ENCODE measurements at places on chromosomes 7 and 10. TPM values are rescaled to one million over a fixed set of nuclear protein-coding genes. Genes with fewer than 3 reads are reported as not detected.

Gene CLRN3
- 16.4 TPM for polyA plus RNA-seq

Gene FAM131B
- 2.1 TPM for polyA plus RNA-seq

Gene TEX36
- polyA plus RNA-seq, result not detected

Gene CCSER2
- 34.9 TPM for polyA plus RNA-seq

Gene PNLIPRP1
- polyA plus RNA-seq, result not detected

Gene EVX1
- polyA plus RNA-seq, result 0.23 TPM

Gene VPS37D
- polyA plus RNA-seq, result 13.9 TPM

Gene GPR22
- 0.30 TPM for polyA plus RNA-seq

Gene RBM48
- polyA plus RNA-seq, result 14.2 TPM

Gene SEMA3A
- polyA plus RNA-seq, result 17.4 TPM

Gene BICC1
- polyA plus RNA-seq, result 95.3 TPM

Gene TMEM225B
- 2.8 TPM for polyA plus RNA-seq

Gene ADARB2
- 1.5 TPM for polyA plus RNA-seq

Gene RBM20
- 4.6 TPM for polyA plus RNA-seq

Gene SMO
- polyA plus RNA-seq, result 109 TPM

Gene OR2A12
- not detected for polyA plus RNA-seq

Gene CPA1
- polyA plus RNA-seq, result 2.5 TPM

Gene SYCE1
- 0.42 TPM for polyA plus RNA-seq

- DNase-seq, result no peak
Observed at GRCh38 chr10:124653311-124653710, 90.9 kb downstream of the FAM53B start.

- no peak for DNase-seq
Observed at GRCh38 chr10:60314069-60314940, 75.4 kb downstream of the ANK3 start.

- no peak for DNase-seq
Observed at GRCh38 chr7:75762350-75762917, 9.6 kb downstream of the CCL26 start.

DNA sequence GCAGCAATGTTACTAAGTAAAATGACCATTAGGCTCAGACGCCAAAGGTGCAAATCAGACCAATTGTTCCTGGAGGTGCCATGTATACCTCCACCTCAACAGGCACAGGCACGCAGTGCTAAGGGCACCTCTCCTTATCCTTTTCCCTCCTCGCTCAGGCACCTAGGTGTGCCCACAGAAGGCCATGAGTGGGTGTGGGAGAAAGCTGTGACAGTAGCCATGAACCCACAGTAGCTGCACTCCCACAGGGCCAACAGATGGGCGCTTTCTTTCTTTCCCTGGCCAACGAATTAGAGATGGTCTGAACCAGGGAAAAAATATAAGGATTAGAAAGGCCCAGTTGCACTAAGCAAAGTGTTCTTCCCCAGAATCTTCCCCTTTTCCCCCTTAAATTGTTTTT lies 15.5 kb upstream of the TNS3 start:
- no peak for DNase-seq

GRCh38 chr7:112788778-112789343 lies 1.3 kb downstream of the TMEM168 start:
- DNase-seq, result no peak

GRCh38 chr7:156906200-156906649 lies 13.2 kb upstream of the LMBR1 start:
- no peak for DNase-seq

DNA sequence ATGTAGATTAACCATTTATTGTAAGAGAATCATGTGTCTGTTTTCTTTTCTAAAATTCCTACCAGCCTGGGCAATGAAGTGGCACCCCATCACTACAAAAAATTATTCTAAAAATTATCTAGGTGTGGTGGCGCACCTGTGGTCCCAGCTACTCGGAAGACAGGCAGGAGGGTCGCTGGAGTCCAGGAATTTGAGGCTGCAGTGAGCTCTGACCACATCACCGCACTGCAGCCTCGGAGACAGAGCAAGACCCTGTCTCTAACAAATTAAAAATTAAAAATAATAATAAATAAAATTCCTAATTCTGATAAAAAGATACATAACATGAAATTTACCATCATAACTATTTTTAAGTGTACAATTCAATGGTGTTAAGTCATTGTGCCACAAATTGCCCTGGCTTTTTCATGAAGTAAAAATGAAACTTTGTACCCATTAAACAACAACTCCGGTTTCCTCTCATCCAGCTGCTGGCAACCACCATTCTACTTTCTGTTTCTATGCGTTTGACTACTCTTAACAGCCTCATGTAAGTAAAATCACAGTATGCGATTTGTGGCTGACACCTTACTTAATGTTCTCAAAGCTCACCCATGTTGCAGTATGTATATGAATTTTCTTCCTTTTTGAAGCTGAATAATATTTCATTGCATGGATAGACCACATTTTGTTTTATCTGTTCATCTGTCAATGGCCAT lies 20.6 kb upstream of the USP6NL start:
- DNase-seq, result no peak

GRCh38 chr10:3671386-3671955 lies 113.5 kb downstream of the KLF6 start:
- no peak for DNase-seq

DNA sequence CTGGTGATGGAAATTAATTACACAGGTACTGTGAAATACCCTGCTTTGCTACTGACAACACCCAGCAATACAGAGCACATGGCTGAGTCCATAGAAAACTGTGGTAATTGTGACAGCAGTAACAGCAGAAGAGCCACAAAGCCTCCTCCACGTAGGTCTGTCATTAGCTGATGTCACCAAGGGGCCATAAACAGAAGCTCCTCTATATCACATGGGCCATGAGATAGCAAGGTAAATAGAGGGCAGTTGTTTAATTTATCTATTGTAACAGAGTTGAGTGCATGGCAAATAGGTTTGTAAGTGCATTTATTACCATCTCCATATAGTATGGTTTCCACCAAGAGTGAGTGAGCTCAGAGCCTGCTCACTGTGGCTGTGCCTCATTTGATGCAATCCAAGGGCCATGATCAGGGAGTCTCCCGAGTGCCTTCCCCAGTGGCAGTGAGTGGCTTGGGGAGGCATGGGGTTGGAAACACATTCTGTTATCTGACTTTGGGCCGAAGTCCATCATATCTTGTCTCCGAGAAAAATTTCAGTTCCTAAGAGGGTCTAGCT lies 281.2 kb downstream of the SKAP2 start:
- DNase-seq, result no peak

DNA sequence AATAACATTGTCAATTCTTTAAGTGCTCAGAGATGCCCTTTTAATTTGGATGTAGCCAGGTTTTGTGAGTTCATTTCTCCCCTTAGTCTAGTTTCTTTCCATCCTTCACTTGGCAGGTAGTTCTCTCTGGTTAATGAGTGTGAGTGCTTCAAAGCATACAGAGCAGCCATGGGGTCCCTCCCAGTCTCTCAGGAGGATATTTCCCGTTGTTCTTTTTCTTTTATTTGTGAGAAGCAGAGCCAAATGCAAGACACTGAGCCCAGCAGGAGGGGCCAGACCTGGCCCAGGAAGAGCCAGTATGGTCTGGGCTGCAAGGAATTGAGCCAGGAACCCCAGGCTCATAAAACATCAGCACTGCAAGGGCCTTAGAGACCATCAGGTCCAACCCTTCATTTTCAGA lies 52.4 kb downstream of the PLCE1 start:
- DNase-seq, result no peak

GRCh38 chr7:30390736-30391636 lies 87.6 kb downstream of the NOD1 start:
- DNase-seq, result no peak

DNA sequence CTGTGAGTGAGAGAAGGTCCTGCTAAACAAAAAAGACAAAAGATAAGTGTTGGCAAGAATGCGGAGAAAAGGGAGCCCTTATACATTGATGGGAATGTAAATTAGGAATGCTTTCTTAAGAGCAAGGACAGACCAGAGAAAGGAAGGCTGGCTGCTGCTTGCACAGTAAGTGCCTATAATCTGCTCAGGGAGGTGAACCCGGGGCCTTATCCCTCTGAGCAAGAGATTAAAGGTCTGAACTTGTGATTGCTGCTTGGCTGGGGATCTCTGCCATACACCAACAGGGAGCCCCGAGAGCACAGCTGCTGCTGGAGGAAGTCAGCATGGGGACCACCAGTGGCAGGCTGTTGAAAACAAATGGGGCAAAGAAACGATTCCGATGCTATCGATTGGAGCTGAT lies 32.0 kb upstream of the CRTAC1 start:
- DNase-seq, result no peak

GRCh38 chr10:61140765-61141392 lies 196.9 kb upstream of the RHOBTB1 start:
- peak; percentile 54 for DNase-seq

GRCh38 chr10:100009793-100010676 lies at the start of gene DNMBP:
DNMBP (minus strand) TSS chr10:100009947; CDS start chr10:99972124, 37,823 bp downstream.
- DNase-seq, result peak; percentile 81

GRCh38 chr7:2927592-2927991 lies 83.5 kb upstream of the GNA12 start:
- no peak for DNase-seq

- DNase-seq, result no peak
Observed at GRCh38 chr7:30301751-30302150, 17.4 kb downstream of the ZNRF2 start.

DNA sequence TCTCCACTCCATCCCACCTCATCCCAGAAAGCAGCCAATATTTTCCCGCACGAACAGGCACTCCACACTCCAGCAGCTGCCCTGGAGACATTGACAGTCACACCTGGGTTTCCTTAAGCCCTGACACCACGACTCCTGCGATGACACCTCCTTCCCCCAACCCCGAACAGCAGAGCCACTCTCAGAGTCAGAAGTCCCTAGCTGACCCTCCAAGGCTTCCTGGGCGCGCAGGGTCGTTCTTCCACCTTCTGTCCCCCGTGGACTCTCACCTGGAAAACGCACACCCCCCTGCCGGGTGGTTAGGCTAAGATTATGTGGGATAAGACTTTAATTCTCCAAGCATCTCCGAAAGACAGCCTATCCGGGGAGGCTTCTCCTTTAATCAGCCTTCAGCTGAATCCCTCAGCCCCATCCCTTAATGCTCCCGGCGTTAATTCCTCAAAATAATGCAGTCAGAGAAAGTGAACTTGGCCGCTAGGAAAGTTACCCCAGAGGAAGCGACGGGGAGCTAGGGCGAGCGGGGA lies 1.1 kb downstream of the DENND11 start:
- DNase-seq, result no peak

- peak; percentile 18 for DNase-seq
Observed at GRCh38 chr10:109411917-109412316, 511.4 kb downstream of the XPNPEP1 start.

DNA sequence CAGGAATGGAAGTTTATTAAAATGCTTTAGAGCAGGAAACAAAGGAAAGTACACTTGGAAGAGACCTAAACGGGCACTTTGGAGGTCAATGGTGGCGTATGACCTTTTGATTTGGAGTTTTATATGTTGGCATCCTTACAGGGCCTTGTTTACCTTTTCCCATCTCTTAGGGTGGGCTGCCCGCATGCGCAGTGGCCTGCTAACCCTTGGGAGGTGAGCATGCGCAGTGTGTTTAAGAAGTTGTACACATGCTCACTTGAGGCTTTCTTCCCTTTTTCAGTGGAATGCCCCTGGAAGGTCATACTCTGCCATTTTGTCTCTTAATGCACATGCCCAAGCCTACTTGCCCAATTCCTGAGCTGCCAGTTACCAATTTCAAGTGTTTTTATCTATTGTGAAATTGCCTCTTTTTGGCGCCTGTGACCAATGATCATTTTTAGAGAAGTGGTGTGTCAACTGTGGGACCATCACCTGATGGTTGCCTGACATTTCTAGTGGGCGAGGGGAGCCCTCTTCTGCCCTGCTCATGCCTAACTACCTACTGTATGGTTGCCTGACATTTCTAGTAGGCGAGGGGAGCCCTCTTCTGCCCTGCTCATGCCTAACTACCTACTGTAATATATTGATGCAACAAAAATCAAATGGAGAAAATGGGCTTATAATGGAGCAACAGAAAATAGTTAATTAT lies 138.0 kb downstream of the PPP1R9A start:
- no peak for DNase-seq

DNA sequence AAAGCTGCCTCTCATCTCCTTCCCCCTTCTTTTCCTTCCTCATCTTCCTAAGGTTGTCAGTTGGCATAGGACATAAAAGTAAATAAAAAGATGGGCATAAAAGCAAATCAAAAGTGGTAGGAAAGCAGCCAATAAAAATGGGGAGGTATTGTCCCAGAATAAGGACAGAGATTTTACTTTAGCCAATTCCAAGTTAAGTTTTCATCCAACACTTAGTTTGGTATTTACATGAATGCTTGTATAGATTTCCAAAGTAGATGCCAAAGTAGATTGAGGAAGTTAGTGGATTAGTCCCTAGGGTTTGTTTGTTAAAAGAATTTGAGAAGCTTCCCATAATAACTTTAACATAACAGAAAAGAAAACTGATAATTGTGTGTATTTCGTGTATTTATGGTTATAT lies 33.7 kb downstream of the HDAC9 start:
- no peak for DNase-seq

- peak; percentile 84 for DNase-seq
Observed at GRCh38 chr7:95246831-95247370, 77.4 kb downstream of the PON1 start.

GRCh38 chr7:156041398-156041797 lies 229.1 kb upstream of the SHH start:
- no peak for DNase-seq

DNA sequence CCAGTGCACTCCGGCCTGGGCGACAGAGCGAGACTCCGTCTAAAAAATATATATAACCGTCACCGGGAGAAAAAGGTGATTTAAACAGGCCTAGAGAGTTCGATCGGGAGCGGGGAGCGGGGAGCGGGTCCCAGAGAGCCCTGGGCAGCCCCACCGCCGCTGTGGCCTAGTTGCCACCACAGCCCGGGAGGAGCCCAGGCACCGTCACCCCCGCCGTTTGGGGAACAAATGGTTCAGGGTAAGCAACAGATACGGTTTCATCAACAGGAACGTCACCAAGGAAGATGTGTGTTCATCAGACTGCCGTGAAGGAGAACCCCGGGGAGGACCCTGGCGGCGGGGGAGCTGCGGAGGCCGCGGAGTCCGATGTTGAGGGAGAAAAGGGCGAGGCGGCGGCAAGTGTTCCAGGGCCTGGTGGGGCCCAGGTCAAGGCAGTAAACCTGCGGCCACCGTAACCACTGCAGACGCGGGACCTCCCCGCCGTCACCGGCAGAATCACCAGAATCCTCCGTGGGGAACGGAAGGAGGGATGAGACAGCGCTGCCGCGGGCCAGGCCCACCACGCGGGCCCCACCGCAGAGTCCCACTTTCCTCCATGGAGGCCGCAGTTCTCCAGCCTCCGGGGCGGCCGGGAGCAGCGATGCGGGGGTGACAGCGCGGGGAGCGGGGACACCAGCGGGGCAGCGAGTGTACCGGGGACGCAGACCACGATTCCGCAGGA lies 103.4 kb downstream of the GALNT11 start:
- no peak for DNase-seq
